ENCODE measurements at places on chromosomes 12 and 14.
A peak's percentile ranks its signal among the peaks of the same experiment; 100 is the strongest.

DNA sequence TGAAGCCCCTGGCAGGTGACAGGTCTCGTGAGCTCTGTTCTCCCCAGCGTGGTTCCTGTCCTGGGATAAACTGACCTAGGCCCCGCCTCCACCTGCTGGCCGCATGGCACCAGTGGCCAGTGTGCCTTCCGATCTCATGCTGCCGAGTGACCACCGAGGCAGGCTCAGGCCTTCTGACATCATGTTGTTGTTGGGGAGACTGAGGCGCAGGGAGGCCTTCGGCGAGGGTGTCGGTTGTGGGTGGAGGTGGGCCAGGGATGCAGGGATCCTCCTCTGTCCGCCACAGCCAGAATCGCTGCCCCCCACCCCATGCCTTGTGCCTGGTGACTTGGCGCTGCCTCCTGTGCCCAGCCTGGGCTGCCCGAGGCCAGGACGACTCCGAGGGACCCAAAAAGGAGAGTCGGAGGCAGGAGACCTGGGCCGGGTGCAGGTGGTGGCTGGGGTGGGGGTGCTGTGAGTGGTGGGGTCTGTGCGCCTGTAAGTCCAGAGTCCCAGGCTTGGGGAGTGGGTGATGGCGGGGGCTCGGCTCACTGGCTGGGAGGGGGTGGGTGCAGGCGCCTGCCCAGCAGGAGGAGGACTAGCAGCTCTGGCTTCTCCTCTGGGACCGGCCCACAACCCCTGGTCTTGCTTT is 24.3 kb downstream of the ASPG start:
- no peak for DNase-seq

GRCh38 chr12:49133014-49133413 is 1.8 kb upstream of the TUBA1B start:
- no peak for DNase-seq

GRCh38 chr14:94439453-94440057 is 13.0 kb downstream of the SERPINA11 start:
- DNase-seq, result no peak

GRCh38 chr14:24465368-24465767 is 22.8 kb upstream of the SDR39U1 start:
- no peak for DNase-seq

DNA sequence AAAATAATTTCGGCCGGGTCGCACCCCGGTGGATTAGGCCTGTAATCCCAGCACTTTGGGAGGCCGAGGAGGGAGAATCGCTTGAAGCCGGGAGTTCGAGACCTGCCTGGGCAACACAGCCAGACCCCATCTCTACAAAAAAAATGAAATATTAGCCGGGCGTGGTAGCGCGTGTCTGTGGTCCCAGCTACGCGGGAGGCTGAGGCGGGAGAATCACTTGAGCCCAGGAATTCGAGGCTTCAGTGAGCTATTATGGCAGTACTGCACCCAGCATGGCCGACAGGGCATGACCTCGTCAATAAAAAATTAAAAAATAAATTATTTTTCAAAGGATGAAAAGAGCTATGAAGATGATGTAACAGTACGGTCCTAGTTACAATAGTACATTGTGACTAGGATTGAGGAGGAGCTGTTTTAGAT is 523 bp downstream of the GTF2H3 start:
- DNase-seq, result no peak

GRCh38 chr12:108447168-108447832 is 67.8 kb upstream of the FICD start:
- peak; percentile 16 for DNase-seq

DNA sequence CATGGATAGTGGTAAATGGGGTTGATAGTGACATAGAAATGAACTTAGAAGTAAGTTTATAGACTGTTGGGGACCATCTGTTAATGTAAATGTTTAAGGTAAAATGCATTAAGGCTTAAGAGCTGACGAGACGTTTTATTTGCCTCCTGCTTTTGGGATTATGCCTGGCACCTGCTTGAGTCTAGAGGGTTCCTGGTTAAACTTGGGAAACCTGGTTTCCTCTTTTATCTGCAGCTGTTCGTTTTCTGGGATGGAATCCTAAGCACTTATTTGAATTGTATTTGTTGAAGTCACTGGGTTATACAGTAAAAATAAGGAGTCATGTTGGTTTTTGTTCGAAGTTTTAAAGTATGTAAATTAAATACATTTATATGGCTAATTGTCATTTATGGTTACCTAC is 914.7 kb downstream of the NRXN3 start:
- no peak for DNase-seq

DNA sequence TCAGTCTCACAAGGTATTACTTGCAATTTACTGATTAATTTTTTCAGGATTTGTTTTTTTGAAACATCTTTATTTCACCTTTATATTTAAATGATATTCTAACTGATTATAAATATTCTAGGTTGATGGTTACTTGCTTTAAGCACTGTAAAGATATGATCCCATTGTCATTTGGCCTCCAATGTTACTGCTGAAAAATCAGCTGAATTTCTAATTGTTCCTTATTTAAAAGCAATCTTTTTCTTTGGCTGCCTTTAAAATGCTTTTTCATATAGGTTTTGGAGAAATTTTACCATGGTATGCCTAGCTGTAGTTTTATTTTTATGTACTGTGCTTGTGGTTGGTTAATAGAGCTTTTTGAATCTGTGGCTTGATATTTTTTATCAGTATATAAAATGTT is 275.6 kb upstream of the PPFIA2 start:
- no peak for DNase-seq

DNA sequence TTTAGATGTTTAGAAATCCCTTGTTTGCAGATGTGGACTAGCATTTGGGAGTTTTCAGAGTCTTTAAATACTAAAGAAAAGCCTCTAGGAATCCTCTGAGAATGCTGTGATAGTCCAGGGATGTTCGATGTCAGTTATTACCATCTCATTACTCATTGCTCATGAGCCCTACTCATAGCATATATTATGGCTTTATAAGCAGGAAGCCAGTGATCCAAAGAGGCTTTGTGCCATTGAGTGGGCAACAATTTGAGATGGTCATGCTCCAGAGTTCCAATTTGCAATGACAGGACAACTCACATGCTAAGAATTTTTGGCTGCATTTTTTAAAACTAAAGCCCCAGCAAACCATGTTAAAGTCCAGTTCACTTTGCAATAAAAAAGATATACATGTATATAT is 163.0 kb downstream of the OTOGL start:
- DNase-seq, result peak; percentile 44

DNA sequence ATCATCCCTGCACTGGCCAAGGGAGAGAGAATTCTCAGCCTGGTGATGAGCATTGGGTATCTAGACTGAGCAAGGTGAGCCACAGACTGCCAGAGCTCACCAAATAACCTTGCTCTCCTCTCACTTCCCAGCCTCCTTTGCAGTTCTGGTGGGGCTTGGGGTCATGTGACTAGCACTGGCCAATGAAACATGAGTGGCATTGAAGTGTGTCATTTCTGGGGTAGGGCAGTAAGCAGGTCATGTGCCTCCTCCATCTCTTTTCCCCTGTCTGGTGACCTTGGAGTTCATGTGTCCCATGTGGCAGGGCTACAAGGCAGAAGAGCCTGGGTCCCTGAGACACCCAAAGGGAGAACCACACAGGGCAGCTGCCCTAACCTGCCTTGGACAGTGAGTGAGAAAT is 3.6 kb upstream of the KRT72 start:
- DNase-seq, result no peak

GRCh38 chr12:18462442-18462841 is 201.1 kb downstream of the PIK3C2G start:
- peak; percentile 93 for DNase-seq

- peak; percentile 14 for DNase-seq
Observed at GRCh38 chr14:101705733-101706508, 55.6 kb upstream of the PPP2R5C start.

DNA sequence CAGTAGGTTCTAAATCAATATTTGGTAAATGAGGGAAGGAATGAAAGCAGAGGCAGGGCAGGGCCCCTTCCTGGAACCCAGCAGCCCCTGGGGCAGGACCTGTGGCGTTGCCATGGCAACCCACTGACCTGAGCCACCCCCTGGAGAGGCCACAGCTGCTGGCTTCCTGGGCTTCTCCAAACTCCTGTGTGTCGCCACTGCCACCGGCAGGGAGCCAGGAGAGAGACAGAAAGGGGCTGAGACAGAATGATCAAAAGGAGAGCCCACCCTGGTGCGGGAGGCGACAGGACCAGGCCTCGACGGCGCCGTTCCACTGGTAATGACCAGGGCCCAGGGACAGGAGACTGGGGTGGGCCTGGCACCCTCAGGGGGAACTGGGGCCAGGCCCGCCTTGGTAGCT is 18.2 kb downstream of the RFX4 start:
- no peak for DNase-seq

DNA sequence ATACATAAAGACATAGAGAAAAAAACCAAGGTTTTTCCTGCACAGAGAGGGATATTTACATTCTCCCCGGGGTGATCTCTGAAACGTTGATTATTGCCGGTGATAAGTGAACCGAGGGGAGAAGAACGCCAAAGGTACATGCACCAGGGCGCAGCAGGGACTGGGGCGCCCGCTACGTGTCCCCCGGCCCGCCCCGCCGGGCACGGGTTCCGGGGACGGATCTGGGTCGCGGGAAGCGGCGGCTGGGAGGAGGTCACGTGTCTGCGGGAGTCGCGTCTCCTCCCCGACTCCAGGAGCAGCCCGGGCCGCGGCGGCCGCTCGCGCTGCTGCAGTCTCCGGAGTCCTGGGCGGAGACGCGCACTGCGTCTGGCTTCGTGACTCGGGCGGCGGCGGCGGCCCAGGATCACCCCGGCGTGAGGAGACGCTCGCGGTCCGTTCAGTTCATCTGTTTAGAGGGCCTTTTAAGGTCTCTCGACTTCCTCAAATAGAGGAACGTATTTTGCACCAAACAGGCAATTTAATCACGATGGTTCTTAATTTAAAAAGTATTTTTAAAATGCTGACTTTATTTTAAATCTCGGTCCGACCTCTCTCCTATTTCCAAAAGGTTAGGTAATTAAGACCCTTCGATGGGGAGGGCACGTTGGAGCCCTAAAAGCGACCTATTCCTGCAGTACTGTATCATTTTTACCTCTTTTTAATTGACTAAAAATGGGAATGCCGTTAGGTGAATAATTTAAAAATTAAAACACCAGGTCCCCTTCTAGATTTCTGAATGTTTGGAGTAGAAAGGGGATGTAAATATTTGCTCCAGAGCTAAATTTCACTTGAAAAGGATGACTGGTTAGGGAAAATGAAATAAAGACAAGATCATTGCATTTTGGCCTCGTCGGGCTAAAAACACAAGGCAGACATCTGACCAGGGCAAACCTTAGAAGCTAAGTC is 1.8 kb upstream of the BHLHE41 start:
- DNase-seq, result peak; percentile 85

DNA sequence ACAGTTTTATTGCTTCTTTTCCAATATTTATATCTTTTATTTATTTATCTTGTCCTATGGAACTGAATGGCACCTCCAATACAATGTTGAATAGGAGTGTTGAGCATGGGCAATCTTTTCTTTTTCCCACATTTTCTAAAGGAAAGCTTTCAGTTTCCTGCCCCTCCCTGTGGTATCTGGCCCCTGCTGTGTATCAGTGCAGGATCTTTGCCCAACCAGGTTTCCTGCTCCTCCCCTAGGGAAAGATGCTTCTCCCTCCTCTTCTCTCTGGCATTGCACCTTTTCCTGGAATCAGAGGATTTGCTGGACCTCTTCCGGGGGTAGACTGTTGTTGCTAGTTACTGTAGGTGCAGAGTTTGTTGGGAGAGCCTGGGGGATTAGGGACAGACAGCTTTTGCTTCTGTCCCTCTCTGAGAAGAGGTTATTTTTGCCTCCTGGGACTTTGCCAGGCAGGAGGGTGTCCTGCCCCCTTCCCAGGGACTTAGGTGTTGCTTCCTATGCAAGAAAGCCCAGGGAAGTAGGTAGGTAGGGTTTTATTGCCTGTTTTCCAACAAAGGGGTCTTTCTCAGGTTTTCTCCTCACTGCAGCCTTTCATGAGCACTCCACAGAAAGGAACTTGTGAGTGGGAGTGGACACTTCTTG is 67.6 kb downstream of the POLR3B start:
- DNase-seq, result no peak

- no peak for DNase-seq
Observed at GRCh38 chr12:52508211-52508610, 12.0 kb downstream of the KRT5 start.

GRCh38 chr14:72610096-72610830 is 283.6 kb downstream of the DPF3 start:
- no peak for DNase-seq

- DNase-seq, result no peak
Observed at GRCh38 chr14:102528431-102529170, 19.0 kb upstream of the ANKRD9 start.

DNA sequence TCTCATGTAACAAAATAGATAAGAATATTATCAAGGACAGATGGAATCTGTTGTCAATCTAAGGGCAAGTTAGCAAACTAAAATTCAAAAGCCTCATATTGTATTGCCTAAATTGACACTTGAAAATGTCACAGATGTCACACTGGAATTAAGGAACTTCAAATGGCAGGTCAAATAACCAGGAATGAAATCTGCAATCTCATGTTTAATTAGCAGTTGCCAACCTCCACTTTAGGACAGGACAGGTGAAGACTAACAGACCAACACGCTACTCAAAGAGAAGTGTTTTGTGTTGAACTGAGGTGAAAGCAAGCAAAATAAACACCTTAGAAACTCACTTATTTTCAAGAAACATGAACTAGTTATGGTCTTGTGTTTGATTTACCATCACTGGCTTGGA is 11.1 kb downstream of the KIF21A start:
- no peak for DNase-seq

GRCh38 chr14:67541448-67542387 is 8.6 kb downstream of the PLEKHH1 start:
- no peak for DNase-seq

- no peak for DNase-seq
Observed at GRCh38 chr12:92995258-92995903, 66.3 kb upstream of the EEA1 start.

DNA sequence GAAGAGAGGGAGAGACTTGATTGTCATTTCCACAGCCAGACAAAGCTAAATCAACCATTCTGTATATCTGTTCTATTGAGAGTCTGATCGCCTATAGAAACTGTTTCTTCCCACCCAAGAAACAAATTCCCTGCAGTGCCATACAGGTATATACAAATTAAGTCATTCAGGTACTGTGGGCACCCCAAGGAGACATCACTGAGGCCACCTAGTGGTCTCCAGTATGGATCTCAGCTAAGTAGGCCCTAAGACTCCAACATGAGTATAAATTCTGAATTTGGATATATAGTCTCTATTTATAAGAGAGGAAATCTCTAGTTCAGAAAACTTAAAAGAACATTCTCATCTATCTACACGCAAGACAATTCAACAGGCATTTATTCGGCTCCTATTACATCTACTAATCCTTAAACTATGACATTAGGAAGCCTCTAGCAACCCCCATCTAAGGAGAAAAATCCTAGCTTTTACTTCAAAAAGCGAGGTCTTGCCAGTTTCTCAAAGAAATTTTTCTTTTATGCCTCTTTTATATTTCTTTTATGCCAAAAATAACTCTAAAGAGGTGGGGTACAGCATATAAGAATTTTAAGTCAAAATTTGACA is 62.6 kb downstream of the DCAF5 start:
- peak; percentile 34 for DNase-seq

Measured in AG10803 (cell line).